Anterior cingulate cortex (tissue), 58 donors: ENCODE measurements at places on chromosomes 3 and 15.

DNA sequence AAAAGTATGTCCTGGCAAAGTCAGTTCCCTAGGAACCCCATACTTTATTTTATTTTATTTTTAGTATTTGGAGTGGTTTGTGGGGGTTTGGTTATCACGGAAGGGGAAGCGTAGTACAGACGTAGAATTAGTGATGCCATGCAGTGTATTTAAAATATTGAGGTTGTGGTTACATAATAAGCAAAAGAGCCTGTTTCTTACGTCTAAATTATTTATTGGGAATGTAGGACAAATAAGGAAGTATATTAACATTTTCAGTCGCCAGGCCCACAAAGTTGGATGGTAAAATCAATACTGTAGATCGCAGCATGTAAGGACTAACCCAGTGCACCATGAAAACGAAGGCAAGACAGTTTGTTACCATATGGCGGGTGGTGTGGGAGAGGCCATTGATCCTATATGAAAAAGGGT, 558 bp downstream of the DTWD1 start:
- no peak for DNase-seq

- DNase-seq: no peak
These were observed 22.0 kb downstream of the COL6A6 start for GRCh38 chr3:130539005-130539404.

- DNase-seq: no peak
These were observed 8.3 kb downstream of the LMCD1 start for GRCh38 chr3:8509961-8510360.

GRCh38 chr3:87390353-87390752, 114.0 kb upstream of the POU1F1 start:
- no peak for DNase-seq

- no peak for DNase-seq
These were observed 191.1 kb downstream of the KLF13 start for GRCh38 chr15:31517711-31518110.

GRCh38 chr3:190076136-190076535, 44.6 kb downstream of the P3H2 start:
- DNase-seq: no peak

DNA sequence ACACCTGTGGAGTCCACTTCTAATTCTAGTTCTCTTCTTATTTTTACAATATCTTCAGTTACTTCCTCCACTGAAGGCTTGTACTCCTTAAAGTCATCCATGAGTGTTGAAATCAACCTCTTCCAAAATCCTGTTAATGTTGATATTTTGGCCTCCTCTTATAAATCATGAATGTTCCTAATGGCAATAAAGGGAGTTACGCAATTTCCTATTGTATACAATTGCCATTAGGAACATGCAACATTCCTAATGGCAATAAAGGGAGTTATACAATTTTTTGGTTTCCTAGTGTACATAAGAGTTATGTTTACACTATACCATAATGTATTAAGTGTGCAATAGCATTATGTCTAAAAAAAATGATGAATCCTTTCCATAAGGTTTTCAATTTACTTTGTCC, 9.2 kb upstream of the TIGIT start:
- DNase-seq: no peak

- no peak for DNase-seq
These were observed 1.7 kb downstream of the ATG7 start for GRCh38 chr3:11273891-11274291.

DNA sequence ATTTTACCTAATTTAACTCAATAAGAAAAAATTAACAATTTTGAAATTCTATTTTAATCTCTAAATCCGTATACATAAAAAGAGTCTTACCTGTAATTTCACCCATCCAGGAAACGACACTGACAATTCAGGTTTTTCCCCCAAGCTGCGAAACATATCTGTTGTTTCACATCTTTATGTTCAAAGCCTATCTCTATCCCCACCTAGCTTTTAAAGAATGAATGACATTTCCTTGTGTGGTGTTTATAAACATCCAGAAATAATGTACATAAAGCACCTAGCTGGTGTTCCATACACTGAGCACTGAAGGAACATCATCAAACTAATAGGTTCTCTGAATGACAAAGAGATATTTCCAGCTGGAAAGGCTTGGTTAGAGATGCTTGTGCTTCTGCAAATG, 867.8 kb downstream of the SQOR start:
- DNase-seq: no peak
